ENCODE measurements at places on chromosomes 6 and 20.

GRCh38 chr6:108684771-108685329 lies 124.1 kb downstream of the FOXO3 start:
- no peak for DNase-seq

GRCh38 chr6:130697271-130697994 lies 129.8 kb upstream of the SMLR1 start:
- no peak for DNase-seq

GRCh38 chr6:31574106-31575061 lies 981 bp upstream of the TNF start:
- no peak for DNase-seq

- DNase-seq, result no peak
Observed at GRCh38 chr6:100210137-100211117, 216.4 kb upstream of the MCHR2 start.

DNA sequence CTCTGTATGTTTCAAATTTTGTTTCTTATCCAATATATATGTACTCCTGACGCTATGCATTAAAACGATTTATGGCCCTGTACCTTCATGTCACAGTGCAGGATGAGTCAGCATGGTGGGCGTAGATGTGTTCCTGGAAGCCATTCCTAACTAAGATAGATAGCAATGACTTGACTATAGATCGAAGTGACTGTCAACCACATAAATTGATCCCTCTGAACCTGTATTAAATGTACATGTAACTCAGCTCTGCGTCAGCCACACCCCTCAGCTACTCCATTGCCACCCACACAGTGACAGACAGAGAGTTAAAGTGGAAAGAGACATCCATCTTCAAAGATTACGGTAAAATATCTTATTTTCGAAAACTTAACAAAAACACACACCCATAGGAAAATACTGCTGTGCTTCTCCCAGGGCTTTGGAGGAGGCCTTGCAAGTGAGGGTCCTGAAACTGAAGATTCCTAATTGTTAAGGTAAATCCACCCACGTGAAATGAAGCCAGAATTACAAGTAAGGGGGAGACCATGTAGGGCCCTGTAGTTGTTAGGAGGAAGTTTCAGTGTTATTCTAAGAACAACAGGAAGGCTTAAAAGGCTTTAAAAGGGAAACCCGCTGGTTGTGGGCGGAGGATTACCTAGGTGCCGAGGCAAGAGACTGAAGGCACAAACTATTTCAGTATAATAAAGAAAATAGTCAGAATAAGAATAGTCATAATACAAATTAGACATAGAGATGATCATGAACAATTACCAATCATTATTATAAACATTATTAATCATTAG lies 10.3 kb upstream of the RAD21L1 start:
- DNase-seq, result no peak

- no peak for DNase-seq
Observed at GRCh38 chr6:114342826-114343781, at the start of gene HS3ST5. Gene HS3ST5, minus strand, starts transcription at chr6:114343023. Its CDS starts 280,178 bp downstream, at chr6:114062845.

- DNase-seq, result no peak
Observed at GRCh38 chr6:139931747-139932146, 557.3 kb upstream of the CITED2 start.

DNA sequence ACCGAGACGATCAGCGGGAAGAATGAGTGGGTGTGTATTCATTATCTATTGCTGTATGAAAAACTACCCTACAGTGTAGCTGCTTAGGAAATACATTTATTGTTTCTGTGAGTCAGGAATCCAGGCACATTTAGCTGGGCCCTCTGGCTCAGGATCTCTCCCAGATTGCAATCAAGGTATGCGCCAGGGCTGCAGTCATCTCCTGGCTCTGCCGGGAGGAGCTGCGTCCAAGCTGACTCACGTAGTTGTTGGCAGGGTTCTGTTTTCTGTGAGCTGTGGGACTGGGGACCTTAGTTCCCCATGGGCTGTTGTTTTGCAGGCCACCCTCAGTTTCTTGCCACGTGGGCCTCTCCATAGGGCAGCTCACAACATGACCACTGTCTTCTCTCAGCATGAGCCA lies 68.2 kb upstream of the FUCA2 start:
- DNase-seq, result peak; percentile 33

DNA sequence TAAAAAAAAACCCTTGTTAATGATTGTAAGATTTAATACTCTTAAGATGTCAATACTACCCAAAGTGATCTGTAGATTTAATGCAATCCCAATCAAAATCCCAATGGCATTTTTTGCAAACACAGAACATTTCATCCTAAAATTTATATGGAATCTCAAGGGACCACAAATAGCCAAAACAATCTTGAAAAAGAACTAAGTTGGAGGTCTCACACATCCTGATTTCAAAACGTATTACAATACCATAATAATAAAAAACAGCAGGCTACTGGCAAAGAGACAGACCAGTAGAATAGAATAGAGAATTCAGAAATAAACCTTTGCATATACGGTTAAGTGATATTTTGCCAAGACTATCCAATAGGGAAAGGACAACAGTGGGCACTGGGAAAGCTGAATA lies 331.9 kb upstream of the JARID2 start:
- no peak for DNase-seq

GRCh38 chr6:164889980-164890379 lies 419.4 kb downstream of the C6orf118 start:
- DNase-seq, result no peak

- DNase-seq, result no peak
Observed at GRCh38 chr20:9884666-9885065, 45.8 kb upstream of the PAK5 start.

- DNase-seq, result no peak
Observed at GRCh38 chr6:139568956-139569538, 194.6 kb upstream of the CITED2 start.

DNA sequence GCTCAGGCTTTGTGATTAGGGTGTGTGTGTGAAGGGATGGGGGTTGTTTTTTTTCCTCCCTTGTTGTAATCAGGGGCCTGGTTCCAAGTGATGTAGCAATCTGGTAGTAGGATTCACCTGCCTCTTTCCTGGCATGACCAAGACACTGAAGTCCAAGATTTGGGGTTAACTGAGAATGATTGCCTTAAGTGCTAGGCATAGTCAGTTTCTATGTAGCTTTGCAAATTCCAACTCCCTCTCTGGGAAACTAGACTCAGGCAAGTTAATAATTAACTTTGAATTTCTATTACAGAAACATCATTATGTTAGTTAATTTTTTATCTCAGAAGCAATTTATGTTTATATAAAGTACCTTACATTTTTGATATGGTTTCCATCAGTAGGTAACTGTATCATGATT lies 43.6 kb downstream of the NUS1 start:
- no peak for DNase-seq

- no peak for DNase-seq
Observed at GRCh38 chr20:57610261-57610952, 9.8 kb downstream of the ZBP1 start.

DNA sequence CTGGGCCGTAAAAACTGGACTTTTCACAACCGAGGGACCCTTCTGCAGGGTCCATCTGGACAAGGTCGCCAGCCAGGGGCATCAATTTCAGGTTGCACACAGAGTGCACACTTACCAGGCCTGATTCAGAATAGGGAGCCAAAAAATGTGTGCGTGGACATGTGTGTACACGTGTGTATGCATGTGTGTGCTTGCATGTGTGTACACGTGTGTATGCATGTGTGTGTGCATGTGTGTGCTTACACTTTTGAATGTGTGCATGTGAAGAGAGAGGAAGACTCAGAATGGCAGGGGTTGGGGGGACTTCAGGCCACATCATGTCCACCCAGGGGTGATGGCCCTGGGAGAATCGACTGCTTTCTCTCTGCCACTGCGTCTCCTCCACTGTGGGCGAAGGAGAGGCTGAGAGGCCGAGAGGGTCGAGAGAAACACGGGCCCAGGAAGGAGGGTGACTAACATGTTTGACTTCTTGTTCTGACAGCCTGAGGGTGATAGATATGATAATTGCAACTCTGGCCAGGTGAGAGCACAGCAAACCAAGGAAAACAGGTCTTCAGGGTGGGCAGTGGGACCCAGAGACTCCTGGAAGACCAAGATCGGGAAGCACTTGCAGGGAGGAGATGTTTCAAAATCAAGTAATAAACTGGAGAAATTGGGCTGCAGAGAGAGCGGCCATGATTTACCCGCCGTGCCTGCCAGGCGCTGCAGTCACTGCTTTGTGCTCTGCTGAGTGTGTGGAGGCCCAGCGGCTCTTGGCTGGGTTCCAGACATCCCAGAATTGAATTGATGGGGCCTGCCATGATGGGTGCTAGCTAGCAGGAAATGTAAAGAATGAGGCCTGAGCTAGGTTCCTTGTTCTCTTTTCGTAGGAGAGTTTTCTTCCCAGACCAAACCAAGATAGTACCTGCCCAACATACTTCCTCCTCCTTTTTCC lies 310.8 kb downstream of the QKI start:
- no peak for DNase-seq

- no peak for DNase-seq
Observed at GRCh38 chr6:46935687-46936086, 13.9 kb upstream of the ADGRF5 start.

DNA sequence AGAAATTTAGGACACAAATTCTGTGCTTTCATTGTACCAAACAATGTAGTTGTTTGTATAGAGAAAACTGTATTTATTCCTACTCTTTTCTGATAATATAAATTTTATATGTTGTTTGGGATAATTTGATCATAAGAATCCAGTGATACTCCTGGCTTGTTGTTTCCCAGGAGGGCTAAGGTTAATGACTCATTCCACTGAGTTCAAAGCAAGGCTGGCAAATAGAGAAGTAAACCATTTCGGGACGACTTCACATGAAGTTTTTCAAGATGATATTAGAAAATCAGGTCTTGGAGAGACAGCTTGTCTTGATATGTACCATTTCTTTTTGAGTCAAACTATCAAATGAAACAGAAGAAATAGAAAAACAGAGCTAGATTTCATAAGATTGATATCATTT lies 326.1 kb upstream of the CNR1 start:
- DNase-seq, result no peak

GRCh38 chr6:75528423-75528822 lies 34.8 kb upstream of the FILIP1 start:
- no peak for DNase-seq

- no peak for DNase-seq
Observed at GRCh38 chr6:10756085-10756484, 8.5 kb downstream of the TMEM14B start.

DNA sequence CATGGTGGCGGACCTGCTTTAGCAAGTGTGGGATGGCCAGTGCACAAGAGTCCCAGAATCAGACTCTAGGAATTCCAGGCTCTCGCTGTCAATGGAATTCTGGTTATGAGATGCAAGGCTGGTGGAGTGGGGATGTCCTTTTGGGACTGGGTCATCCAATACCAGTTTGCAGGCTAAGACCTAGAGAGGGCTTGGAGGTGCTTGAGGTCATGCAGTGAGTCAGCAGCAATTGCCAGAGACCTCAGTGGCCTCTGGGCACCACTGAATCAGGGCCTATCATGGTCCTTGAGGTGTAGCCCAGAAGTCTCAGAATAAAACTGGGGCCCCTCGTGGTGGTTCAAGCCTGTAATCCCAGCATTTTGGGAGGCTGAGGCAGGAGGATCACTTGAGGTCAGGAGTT lies 1.4 kb upstream of the SCRT2 start:
- no peak for DNase-seq

DNA sequence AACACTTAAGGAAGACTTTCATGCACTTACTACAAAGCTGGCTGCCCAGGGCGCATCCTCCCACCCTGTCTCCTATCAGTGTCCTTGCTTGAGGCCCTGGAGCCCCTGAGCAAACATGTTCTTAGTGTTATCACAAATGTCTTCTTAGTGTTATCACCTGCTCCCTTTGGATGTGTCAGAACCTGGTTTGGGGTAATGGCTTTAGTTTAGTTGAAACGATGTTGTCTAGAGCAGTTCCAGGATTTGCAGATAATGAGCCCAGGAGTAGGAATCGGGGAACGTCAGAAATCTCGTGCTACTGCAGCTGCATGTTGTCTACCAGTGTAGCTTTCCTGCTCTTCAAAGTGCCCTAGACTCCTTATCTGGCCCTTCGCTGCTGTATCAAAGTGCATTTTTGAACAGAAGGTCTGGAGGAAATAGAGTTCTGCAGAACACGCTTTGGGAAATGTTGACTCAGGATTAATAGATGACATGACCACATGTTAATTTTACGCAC lies 69.6 kb downstream of the PHACTR2 start:
- DNase-seq, result no peak

DNA sequence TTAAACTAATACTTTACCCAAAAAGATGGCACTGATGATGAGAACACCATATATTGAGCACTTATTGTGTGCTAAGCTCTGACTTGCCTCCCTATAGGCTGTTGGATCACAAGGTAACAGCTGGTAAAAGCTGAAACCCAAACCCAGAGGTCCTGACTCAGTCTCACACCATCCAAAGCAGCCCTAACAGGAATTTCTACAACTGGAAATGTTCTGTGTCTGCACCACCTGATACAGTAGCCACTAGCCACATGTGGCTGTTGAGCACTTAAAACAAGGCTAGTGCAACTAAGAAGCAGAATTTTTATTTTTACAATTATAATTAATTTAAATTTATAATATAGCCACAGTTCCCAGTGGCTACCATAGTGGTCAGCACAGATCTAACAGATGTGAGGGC lies 15.6 kb upstream of the MATN4 start:
- DNase-seq, result no peak

- DNase-seq, result no peak
Observed at GRCh38 chr6:119346450-119346849, 3.1 kb downstream of the MAN1A1 start.

GRCh38 chr6:137230547-137230946 lies 11.4 kb upstream of the IFNGR1 start:
- DNase-seq, result no peak

GRCh38 chr6:142478117-142478516 lies 176.3 kb downstream of the ADGRG6 start:
- no peak for DNase-seq

- DNase-seq, result no peak
Observed at GRCh38 chr6:92534109-92534508, 885.2 kb downstream of the EPHA7 start.

DNA sequence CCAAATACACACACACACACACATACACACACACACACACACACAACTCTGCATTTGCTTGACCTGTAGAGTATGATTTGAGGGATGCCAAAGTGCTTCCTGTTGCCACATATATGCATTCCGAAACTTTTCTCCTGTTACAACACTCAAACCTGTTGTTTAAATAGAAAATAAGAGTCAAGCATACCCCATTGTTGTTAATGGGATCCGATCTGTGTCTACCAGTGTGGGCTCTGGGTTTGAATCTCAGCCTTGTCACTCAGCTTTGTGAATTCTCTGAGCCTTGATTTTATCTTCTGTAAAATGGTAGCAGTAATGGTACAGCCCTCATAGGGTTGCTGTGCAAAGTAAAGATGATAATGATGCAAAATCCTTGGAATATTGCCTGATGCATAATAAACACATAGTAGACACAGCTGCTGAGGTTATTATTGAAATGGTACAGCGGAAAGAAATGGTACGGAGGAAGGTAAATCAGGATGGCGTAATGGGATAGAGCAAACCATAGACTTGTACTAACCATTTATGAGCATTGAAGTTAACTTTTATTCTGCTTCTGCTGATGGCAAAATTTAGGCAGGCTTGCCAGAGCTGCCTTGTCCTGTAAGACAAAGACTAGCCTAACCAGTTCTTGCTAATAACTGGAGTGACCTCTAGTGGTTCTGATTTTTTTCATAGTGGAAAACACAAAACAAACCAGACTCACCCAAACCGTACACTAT lies 113.5 kb upstream of the PHACTR1 start:
- peak; percentile 13 for DNase-seq

GRCh38 chr6:13952101-13952500 lies 27.3 kb downstream of the RNF182 start:
- DNase-seq, result no peak

Measured in smooth muscle cell of the brain vasculature (primary cell).